Testis (tissue), 5 donors: ENCODE measurements at places on chromosomes 2 and 18. TPM values are rescaled to one million over a fixed set of nuclear protein-coding genes. Genes with fewer than 3 reads are reported as not detected.
A peak's percentile ranks its signal among the peaks of the same experiment; 100 is the strongest.

Gene GPAT2
- total RNA-seq, result 23.5 TPM

GRCh38 chr2:80926168-80926567, 621.6 kb upstream of the LRRTM1 start:
- DNase-seq, result no peak

Gene VWA3B
- total RNA-seq, result 81.6 TPM

- peak; percentile 66 for DNase-seq
Measured at GRCh38 chr18:3451989-3452749, 2.2 kb downstream of the TGIF1 start.

Gene IL18R1
- total RNA-seq, result 1.0 TPM

Gene AFF3
- 27.1 TPM for total RNA-seq

DNA sequence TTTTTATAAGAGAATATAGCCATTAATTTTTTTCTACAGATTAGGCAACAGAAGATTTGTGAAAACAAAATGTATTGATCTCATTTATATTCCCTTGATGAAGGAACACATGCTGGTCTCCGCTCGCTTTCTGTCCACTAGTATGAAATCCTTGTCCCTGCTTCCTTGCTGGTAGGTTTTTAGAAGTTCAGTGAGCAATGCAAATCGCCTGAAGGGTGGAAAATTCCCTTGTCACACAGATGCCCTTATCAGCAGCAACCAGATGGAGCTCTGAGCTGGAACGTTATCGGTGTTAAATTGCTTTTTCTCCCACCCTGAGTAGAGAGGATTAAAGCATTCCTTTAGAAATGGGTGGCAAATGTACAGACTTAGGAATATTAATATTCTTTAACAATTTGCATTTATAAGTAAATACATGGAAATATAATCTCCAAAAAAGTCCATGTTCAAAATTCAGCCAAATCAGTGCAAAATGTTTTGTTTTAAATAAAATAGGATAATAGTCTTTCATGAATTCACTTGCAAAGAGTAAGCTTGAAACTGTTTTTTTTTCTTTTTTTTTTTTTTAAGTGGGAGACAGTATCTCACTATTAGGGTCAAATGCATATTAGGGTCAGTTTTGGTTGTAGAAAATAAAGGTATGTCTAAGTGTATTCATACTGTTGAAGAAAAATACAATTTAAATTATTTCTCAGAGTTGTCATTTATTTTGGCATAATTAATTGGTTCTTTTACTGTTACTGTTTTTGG, 164.0 kb upstream of the MYO3B start:
- DNase-seq, result no peak

- DNase-seq, result no peak
Measured at GRCh38 chr2:239184179-239184578, 216.6 kb downstream of the HDAC4 start.
